Amniotic stem cell (primary cell): ENCODE measurements at places on chromosomes 12 and 14.

GRCh38 chr14:88363644-88364043 is 21.8 kb upstream of the SPATA7 start:
- DNase-seq = no peak

DNA sequence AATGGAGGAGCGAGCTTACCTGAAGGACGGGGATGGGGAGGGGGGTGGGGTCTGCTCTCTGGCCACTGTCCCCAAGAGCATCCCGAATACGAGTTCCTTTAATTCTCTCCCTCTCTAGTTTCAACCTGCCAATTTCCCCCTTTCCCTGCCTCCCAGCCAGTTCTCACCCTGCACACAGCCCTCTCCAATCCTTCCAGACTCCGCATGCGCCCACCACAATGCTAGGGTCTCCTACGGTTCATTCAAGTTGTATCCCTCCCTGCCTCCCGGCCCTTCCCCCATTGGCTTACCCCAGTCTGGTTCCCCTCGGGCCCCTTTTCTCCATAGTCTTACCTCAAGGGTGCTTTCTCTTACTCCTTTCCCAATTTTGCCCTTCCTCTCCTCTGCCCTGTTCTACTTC is 708 bp upstream of the IGFBP6 start:
- DNase-seq = no peak

GRCh38 chr14:34926552-34926951 is 51.4 kb upstream of the BAZ1A start:
- DNase-seq = no peak

DNA sequence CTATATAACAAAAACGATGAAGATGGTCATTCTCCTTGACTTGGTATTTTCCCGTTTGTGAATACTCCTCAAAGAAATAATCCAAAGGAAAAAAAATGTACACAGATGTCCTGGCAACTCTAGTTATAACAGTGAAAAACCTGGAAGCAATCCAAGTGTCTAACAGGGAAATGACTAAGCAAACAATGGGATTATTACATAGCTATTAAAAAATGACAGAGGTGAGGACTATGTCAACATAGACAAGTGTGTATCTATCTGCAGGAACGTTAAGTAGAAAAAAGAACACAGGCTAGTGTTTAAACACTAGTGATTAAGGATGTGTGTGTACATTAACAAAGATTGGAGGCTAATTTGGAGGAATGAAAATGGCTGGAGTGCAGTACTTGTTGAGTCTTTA is 5.9 kb upstream of the APOLD1 start:
- DNase-seq = no peak

DNA sequence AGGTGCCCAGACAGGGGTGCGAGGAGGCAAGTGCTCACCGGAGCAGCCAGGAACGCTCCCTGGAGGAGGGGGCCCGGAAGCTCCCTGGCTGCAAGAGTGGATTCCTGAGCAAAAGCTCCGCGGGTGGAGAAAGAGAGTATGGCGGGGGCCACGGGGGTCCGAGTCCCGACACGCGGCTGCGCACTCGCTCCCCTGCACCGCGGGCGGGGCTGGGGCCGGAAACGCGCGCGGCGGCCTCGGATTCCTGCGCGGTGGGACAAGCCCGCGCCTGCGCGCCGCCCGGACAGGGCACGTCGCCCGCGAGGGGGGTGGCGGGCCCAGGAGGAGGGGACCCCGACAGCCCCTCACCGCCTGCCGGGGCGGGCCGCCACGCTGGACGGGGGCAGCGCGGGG is 27.8 kb upstream of the GPR132 start:
- DNase-seq = no peak

DNA sequence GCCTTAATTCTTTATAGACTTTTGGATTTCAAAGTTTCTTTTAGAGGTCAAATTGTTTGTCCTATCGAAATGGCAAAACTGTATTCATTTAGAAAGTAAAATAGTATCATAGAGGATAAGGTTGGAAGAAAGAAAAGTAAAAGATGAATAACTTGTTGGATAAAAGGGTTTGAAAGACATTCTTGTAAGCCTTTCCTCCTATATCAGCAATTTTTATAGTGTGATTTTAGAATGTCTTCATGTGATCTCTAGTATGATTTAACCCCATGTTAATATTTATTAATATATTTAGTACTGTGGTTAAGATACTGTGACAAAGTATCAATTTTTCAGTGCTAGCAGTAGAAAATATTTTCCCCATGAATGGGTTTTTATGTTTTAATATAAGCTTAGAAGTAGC is 4.5 kb downstream of the ARF6 start:
- no peak for DNase-seq

DNA sequence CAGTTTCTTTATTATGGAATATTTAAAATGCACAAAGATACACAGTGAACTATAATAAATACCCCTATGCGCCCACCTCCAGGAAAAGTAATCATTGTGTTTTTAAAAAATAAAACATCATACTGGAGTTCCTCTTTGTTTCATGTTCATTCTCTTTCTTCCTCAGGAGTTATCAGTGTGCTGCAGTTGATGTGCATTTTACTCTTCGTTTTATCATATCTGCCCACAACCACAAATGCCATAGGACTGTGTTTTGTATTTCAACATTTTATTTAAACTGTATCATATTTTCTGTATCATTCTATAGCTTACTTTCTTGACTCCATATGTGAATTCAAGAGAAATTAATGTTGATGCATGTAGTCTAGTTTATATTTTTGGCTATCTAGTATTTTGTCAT is 53.9 kb downstream of the TSHR start:
- no peak for DNase-seq

DNA sequence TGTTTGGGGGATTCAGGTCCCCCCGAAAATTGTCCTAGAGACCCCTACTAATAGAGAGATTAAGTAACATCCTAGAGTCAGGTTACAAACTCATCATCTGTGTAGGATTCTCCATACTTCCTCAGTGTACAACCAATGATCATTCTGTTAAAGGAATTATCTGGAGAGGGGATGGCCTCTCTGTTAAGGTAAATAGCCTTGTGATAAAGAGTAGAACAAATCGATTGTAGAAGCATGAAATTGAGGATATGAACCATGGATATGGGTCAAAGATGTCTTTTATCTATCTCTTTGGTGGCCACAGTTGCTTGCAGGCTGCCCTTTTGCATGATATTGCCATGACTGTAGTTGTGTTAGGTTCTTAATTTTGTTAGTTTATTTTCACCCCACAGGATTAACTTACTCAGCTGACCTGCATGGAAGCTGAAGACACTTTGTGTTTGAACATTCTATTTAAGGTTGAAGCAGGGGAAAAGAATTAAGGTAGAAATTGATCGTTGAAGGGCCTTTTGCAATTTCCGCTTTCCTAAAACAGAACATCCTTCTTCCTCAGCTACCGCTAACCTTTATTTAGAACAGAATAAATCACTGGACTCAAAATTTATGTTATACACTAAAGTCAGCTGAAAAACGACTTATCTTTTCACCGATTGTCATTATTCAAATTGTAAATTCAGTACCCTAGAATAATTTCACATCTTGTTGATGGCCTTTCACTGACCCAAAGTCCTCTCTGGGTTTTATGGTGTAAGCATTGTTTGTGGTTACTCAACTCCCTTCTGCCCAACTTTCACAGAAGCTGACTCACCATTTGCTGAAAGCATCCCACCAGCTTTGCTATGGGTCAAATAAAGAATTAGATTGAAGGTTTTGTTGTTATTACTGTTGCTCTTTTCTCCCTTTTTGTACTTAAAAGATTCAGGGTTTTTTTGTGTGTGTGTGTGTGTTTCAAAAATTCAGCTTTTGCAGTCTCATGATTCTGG is 52.3 kb downstream of the IRAK3 start:
- no peak for DNase-seq

- DNase-seq = no peak
These were observed 65.5 kb downstream of the SVOP start for GRCh38 chr12:108955225-108955835.

GRCh38 chr14:99644723-99645544 is at the start of gene HHIPL1:
Gene HHIPL1 (plus strand): TSS chr14:99645129. CDS start chr14:99645208, 79 bp downstream.
- DNase-seq = no peak
